ENCODE measurements at places on chromosomes 2 and 18.

GRCh38 chr2:70118798-70119454 lies 31.6 kb downstream of the PCBP1 start:
- no peak for DNase-seq

DNA sequence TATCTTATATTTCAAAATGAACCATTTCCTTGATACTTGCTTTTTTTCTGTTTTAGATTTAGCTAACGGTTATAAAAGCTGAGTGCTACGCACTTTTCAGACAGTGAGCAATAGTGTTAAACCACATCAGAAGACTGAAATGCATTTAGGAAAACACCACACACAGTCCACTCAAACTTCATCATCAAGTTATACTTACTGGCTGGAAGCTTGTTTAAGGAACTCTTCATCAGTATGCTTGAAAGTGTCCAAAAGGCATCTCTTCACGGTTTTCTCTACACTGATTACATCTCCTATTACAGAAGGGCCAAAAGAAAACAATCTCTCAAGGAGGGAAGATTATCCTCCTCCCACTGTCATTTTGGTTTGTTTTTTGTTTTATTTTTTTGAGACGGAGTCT lies 19.7 kb downstream of the ILKAP start:
- DNase-seq, result no peak

DNA sequence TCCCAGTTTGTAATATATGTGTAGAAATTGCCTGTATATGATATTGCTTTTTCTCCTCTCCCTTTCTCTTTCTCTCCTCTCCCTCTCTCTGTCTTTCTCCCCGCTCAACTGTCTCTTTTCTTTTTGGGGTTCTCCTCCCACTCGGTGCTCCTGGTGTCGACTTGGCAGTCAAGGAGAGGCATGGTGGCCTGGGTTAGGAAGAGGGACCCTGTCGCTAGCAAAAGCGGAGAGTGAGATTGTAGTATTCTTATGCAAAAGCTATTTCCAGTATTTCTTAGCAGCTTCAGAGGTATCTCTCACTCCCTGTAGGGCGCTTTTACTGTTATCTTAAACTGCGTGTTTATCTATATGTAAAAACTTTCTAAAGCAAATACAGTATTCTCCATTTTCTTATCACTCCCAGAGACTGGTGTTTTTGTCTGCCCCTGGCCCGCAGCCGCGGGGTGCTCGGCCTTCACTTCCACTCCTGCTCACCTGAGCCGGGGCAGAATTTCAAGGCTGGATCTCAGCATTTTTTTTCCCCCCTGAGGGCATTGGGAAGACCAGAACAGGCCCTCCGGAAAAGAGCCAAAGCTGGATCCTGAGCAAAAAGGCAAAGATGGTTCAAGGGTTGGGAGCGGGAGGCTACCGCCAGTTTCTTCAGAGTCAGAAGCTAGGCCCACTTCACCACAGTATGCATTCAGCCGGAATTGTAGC lies 4.3 kb downstream of the SIX3 start:
- DNase-seq, result no peak

GRCh38 chr2:11132036-11132671 lies 23.1 kb upstream of the SLC66A3 start:
- no peak for DNase-seq

GRCh38 chr2:194539425-194539824 lies 1117.6 kb upstream of the SLC39A10 start:
- no peak for DNase-seq

DNA sequence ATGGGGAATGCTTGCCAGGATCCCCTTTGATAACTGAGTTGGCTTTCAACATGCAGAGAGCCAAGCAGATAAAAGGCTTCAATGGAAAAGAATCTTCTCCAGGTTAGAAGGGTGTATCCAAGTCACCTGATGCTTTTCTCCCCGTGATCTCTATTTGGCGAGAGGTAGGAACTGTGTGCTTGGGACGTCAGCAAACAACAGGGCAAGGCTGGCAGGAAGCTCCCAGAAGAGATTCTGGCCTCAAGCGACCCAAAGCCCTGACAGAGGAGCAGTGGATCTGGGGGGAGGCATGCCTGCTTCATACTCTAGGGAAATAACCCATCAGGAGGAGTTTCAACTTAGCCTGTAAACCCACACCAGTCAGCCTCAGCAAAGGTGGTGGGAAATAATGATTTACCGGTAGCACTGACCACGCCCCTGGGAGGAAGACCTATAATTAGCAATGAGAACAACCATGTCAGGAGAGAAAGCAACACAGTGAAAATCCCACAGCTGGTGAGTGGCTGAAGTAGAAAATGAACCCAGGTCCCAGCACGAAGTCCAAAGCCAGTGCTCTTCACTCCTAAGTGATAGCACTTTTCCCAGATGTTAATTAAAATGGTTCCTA lies 76.3 kb upstream of the SEC11C start:
- no peak for DNase-seq

DNA sequence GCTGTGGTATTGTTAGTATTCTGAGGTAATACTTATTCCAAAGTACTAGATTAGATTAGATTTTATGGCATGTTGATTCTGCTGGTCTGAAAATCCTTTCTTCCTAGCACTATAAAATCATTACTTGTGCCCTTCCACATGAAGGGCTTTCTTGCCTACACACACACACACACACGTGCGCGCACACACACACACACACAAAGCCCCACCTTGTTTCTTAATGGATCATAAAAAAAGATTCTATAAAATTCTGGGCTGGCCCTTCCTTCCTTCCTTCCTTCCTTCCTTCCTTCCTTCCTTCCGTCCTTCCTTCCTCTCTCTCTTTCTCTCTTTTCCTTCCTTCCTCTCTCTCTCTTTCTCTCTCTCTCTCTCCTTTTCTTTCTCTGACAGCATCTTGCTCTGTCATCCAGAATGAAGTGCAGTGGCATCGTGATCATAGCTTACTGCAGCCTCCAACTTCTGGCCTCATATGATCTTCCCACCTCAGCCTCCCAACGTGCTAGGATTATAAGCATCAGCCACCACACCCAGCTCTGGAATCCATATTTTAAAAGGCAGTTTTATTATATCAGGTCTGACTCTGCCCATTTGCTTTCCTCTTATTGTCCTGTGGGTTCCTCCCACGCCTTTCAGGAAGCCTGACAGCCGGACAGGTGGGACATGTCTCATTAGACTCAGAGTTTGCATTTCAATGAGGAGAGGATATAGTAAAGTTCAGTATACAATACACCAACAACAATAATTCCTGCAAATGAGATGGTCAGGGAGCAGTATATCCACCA lies 321.1 kb downstream of the PIK3C3 start:
- DNase-seq, result no peak

DNA sequence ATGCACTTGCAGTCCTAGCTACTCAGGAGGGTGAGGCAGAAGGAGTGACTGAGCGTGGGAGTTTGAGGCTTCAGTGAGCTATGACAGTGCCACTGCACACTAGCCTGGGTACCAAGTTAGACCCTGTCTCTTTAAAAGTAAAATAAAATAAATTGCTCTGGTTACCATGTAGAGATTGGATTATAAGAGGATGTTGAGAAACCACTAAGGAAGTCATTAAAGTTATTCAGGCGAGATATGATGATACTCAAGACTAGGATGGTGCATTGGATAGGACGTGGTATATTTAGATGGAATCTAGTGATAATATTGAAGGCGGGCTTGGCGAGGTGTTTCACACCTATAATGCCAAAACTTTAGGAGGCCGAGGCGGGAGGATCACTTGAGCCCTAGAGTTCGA lies 50.6 kb downstream of the BMPR2 start:
- no peak for DNase-seq

GRCh38 chr2:229888031-229888430 lies 33.8 kb downstream of the TRIP12 start:
- no peak for DNase-seq

GRCh38 chr2:121682396-121683298 lies 33.4 kb upstream of the CLASP1 start:
- DNase-seq, result no peak

DNA sequence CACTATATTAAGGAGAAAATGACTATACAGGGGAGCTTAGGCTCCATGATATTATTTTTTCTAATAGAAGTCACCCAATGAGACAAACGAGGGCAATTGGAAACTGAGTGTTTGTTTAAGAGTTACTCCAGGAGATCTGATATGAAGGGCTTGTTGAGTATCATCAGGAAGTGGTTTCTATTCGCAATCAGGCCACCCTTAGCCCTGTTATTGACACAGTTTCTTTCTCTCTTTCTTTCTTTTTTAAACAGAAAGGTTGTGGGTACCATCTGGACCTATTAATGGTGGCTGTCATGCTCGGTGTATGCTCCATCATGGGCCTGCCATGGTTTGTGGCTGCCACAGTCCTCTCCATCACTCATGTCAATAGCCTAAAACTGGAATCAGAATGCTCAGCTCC lies 117.3 kb downstream of the DPP4 start:
- DNase-seq, result no peak

DNA sequence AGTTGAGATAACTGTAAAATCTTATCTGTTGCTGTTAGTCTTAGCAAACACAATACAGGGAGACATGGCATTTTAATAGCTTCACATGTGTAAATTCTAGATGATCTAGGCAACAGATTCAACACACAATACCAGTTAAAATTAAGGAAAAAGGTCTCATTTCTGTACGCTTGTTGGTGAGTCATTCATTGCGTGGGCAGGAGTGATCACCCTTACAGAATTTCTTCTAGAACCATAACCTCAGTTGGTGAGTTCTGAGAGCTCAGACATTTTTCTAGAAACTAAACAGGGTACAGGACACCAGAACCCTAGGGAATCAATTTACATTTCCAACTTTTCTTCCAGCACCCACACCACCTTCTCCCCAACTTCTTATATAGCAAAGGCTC lies 81.9 kb downstream of the SLC8A1 start:
- DNase-seq, result no peak

GRCh38 chr2:26727641-26728561 lies 35.4 kb downstream of the KCNK3 start:
- DNase-seq, result no peak

- no peak for DNase-seq
Observed at GRCh38 chr2:10057231-10058107, 14.1 kb downstream of the KLF11 start.

- no peak for DNase-seq
Observed at GRCh38 chr18:57095884-57096283, 51.0 kb upstream of the BOD1L2 start.

DNA sequence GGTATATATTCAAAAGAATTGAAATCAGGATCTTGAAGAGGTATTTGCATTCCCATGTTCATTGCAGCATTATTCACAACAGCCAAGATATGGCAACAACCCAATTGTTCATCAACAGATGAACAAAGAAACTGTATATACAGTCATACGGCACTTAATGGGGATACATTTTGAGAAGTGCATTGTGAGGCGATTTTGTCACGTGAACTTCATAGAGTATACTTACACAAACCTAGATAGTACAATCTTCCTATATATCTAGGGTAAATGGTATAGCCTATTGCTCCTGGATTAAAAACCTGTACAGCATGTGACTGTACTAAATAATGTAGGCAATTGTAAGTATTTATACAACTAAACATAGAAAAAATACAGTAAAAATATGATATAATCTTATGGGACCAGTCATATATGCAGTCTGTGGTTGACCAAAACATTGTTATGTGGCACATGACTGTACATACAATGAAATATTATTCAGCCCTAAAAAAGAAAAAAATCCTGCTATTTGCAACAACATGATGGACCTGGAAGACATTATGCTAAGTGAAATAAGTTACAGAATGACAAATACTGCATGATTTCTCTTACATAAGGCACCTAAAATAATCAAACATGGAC lies 9.2 kb upstream of the BBS5 start:
- DNase-seq, result no peak

DNA sequence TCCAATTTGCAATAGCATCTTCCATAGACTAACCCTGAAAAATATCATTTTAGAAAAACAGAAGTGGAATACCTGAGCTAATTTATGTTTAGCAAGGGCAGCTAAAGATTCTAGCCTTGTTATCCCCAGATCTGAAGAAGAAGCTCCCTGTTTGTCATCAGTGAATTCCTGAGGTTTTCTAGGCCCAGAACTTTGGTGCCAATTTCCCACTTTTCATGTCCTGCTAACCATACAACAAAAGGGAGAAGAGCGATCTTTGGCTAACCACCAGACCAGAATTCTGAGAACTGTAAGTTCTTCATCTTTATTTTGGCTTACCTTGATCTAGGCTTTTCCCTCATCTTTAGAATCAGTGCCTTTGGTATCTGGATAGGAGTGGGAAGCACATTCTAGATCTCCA lies 51.3 kb upstream of the RASGRP3 start:
- no peak for DNase-seq
